ENCODE measurements at places on chromosomes 4 and X. TPM values are rescaled to one million over a fixed set of nuclear protein-coding genes. Genes with fewer than 3 reads are reported as not detected.

DNA sequence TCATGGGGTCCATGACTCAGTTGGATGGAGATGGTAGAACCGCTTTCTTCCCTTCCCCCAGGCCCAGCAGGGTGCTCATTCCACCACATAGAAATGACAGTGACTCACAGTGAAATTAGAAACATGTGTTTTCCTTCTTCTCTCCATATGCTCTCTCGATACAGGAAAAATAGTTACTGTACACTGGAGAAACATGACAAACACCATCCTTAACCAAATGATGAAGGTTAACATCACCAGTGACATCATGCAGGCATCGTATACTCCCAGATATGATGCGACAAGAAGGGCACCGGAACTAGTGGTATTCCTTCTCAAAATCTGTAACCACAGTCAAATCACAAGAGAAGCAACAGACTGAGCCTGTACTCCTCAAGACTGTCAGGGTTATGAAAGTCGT lies 11.7 kb upstream of the RAB40A start:
- no peak overlapping the region for H3K27ac ChIP-seq
- no peaks in the 10 kb centered on the region for H3K27me3 ChIP-seq
- H3K4me1 ChIP-seq, result no peaks in the 10 kb centered on the region
- H3K36me3 ChIP-seq, result no peaks in the 10 kb centered on the region

GRCh38 chrX:23952984-23953907 lies 45.4 kb downstream of the CXorf58 start:
- H3K4me3 ChIP-seq, result no peak overlapping the region
- H3K4me1 ChIP-seq, result no peaks in the 10 kb centered on the region
- no peaks in the 10 kb centered on the region for H3K27me3 ChIP-seq
- H3K36me3 ChIP-seq, result no peaks in the 10 kb centered on the region

- peaks cover 39% of the 10 kb centered on the region for H3K4me1 ChIP-seq
- H3K36me3 ChIP-seq, result no peaks in the 10 kb centered on the region
- H3K27ac ChIP-seq, result peak overlapping the region; percentile 61
- DNase-seq, result peak; percentile 79
- no peaks in the 10 kb centered on the region for H3K27me3 ChIP-seq
These were observed 13.9 kb downstream of the FNIP2 start for GRCh38 chr4:158782551-158783360.

DNA sequence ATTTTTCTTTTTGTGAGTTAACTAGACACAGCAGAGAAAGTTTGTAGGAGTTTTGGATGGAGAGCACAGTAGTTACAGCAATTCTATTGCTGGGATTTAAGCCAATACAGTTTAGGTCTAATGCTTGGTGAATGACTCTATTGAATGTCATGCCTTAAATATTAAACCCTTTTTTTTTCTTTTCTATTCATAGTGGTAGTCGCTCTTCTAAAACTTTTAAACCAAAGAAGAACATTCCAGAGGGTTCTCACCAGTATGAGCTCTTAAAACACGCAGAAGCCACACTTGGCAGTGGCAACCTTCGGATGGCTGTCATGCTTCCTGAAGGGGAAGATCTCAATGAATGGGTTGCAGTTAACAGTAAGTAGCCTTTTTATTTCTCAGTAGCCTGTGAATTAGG lies 34.8 kb upstream of the DCK start:
- peaks cover 11% of the 10 kb centered on the region for H3K36me3 ChIP-seq
- H3K4me1 ChIP-seq, result no peaks in the 10 kb centered on the region

GRCh38 chr4:154084864-154085263 lies 296.0 kb upstream of the SFRP2 start:
- H3K4me1 ChIP-seq, result no peaks in the 10 kb centered on the region
- no peak overlapping the region for H3K4me3 ChIP-seq
- H3K27me3 ChIP-seq, result no peaks in the 10 kb centered on the region
- DNase-seq, result no peak

GRCh38 chrX:16436348-16437188 lies 213.4 kb upstream of the S100G start:
- no peaks in the 10 kb centered on the region for H3K4me1 ChIP-seq
- no peak overlapping the region for H3K27ac ChIP-seq
- no peaks in the 10 kb centered on the region for H3K36me3 ChIP-seq
- no peaks in the 10 kb centered on the region for H3K27me3 ChIP-seq

GRCh38 chr4:187108845-187109244 lies 385.2 kb upstream of the FAT1 start:
- no peaks in the 10 kb centered on the region for H3K4me1 ChIP-seq
- DNase-seq, result no peak
- H3K27ac ChIP-seq, result no peak overlapping the region
- H3K36me3 ChIP-seq, result no peaks in the 10 kb centered on the region
- no peak overlapping the region for H3K4me3 ChIP-seq
- H3K27me3 ChIP-seq, result no peaks in the 10 kb centered on the region

DNA sequence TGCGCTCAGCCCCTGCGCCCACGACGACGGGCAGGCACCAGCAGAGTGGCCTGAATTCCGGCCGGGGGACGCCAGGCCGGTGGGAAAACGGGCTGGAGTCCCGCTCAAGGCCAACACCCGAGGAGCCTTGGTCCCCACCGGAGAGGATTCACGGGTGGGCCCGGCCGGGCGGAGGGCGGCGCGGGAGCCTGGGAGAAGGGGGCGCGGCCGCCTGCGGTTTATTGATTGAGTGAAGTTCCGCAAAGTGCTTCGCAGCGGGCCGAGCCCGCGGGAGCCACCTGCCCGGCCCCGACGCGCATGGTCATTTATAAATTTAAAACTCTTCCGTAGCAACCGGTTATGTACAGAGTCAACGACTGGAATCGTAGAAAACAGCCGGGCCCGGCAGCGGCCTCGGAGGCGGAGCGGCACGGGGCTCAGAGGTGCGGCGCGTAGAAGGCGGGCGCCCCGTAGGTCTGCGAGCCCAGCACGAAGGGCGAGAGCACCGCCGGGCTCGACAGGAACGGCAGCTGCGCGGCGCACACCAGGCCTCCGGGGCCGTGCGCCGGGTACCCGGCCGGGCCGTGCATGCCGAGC lies 3.6 kb downstream of the NKX1-1 start:
- H3K27me3 ChIP-seq, result peaks cover 72% of the 10 kb centered on the region
- no peak overlapping the region for H3K4me3 ChIP-seq
- no peaks in the 10 kb centered on the region for H3K36me3 ChIP-seq
- DNase-seq, result no peak
- H3K27ac ChIP-seq, result no peak overlapping the region

The PPEF1 gene
- 1.7 TPM for polyA plus RNA-seq

The GSPT2 gene
- 11.3 TPM for polyA plus RNA-seq

The GYPB gene
- 3.4 TPM for polyA plus RNA-seq

The SMIM10L2A gene
- 4.4 TPM for polyA plus RNA-seq
